CD8-positive, alpha-beta T cell (primary cell): ENCODE measurements at places on chromosomes 6 and 20. TPM values are rescaled to one million over a fixed set of nuclear protein-coding genes. Genes with fewer than 3 reads are reported as not detected.

BPIFB2 gene
- total RNA-seq, result not detected

- no peak for DNase-seq
These were observed 471.8 kb downstream of the TFAP2A start for GRCh38 chr6:9943026-9943425.

TENT5A gene
- 7.5 TPM for total RNA-seq

DNA sequence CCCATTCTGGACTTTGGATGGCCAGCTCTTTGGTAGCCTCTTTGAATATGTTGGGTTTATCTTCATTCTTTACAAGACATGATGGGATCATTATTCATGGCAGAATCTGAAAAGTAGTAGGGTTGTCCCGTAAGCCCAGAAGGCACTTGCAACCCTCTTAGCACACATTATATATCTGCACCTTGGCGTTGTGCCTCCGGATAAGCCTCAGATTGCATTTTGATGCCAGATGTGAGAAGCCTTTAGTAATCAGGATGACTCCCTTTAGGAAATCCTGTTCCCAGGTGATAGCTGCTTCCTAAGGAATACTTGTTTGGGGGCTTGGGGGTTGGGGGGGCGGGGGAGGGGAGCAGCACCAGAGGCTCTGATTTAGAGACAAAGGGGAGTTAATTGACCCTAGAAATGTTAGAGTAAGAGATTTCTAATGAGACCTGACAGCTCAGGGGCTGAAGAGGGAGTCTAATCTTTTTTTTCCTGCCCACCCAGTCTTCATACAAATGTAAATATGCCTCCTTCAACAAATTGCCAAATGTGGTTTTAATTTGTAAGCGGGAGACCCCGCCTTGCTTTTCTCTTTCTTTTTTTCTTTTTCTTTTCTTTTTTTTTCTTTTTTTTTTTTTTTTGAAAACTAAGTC is 55.1 kb downstream of the JAG1 start:
- DNase-seq, result no peak

DNA sequence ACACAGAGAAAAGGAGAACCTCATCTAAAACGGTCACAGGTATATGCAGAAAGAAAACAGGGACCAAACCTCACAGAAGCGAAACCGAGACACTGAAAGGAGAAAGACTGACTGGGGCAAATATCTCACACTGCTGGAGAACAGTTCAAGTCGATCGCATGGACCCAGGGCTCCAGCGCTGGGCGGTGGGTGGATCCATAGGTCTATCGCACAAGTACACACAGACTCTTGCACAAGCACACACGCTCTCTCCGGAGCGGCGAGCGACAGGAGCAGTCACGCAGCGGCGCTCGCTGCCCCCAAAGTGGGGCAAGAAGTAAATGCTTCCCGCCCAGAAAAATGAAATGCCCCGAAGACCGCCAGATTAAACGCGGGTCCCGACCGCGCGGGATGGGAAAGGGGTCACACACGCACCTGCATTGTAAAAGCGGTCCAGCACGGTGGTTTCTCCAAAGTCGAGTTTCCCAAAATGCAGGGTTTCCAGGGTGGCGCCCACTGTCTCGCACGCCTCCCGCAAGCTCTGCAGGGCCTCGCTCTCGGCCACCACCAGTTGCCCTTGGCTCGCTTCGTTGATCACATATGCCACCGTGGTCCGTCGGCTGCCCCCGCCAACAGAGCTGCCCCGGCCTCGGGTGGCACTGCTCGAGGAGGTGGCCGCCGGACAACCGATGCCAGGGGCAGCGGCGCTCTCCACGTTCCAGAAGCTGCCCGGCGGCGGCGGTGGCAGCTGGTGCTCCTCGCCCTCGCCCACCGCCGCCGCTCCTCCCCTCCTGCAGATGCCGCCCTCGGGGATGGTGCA is 782 bp downstream of the MAP3K5 start:
- peak; percentile 9 for DNase-seq
